Kidney glomerular epithelial cell (primary cell): ENCODE measurements at places on chromosomes 12 and 14.

GRCh38 chr14:67539116-67539515 lies 6.0 kb downstream of the PLEKHH1 start:
- DNase-seq, result no peak

DNA sequence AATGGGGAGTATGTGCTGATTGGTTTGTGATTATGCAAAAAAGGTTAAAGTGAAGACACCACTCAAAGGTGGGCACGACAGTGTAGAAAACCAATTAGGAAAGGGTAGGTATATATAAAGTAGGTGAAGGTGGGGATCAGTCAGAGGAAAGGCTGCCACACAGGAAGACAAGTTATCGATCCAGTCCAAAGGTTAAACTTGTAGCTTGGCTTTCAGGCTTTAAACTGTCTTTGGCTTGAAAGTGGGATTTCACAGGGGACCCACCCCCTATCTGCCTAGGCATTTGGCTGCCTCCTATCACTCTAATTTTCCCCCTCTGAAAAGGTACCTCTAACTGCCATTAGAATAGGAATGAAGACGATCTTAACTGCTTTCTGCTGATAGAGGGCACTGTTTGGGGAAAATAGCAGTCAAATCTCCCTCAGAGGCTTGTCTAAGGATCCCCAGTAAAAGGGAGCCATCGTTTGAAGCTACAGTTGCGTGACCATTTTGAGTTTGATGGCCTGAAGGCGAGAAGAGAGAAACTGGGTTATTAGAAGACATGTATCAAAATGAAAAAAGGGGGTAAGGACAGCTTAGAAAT lies 250.2 kb downstream of the GPHN start:
- no peak for DNase-seq

GRCh38 chr12:48005001-48005749 lies 899 bp upstream of the COL2A1 start:
- no peak for DNase-seq

GRCh38 chr12:54135621-54136350 lies 53.0 kb downstream of the SMUG1 start:
- peak; percentile 36 for DNase-seq

GRCh38 chr14:35678403-35679028 lies 130.6 kb downstream of the RALGAPA1 start:
- no peak for DNase-seq

DNA sequence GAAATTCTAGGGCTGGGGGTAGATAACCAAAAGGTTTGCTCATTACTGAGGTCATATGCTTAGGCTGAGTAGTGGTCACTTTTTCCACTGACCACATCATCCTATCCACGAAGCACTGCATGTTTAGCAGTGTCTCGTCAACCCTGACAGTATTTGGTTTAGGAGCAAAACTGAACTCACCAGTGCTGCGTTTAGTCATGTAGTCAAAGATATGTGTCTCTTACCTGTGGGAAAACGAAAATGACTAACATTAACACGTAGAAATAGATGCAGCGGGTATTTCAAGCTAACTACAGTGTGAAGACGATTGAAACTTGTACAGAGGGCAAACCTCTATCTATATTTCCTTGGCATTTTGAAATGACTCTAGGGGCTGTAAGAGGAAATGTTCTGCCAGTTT lies 34.6 kb downstream of the MTHFD1 start:
- no peak for DNase-seq

GRCh38 chr14:93998871-93999403 lies 1.8 kb downstream of the CCDC197 start:
- no peak for DNase-seq

GRCh38 chr12:49057888-49058287 lies 2.7 kb downstream of the KMT2D start:
- DNase-seq, result no peak

DNA sequence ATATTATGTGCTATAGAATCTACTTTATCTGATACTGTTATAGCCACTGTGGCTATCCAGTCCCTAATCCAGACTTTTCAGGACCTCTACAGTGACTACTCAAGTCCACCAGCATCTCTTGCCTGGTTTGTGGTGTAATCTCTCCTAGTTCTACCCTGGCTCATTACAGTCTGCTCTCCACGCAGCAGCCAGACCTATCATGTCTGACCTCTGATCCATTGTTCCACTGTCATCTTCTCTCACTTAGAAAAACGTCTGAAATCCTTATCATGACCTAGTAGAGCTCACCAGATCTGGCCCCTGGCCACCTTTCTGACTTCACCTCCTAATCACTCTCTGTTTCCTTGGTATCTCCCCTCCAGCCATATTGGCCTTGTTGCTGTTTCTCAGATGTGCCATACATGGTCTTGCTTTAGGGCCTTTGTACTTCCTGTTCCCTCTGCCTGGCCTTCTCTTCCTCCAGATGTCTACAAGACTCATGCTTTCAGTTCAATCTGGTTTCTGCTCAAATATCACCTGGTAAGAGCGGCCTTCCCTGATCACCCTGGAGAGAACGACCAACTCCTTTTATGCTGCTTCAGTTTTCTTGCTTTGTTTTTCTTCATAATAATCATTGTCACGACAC lies 475.5 kb downstream of the AACS start:
- DNase-seq, result no peak

DNA sequence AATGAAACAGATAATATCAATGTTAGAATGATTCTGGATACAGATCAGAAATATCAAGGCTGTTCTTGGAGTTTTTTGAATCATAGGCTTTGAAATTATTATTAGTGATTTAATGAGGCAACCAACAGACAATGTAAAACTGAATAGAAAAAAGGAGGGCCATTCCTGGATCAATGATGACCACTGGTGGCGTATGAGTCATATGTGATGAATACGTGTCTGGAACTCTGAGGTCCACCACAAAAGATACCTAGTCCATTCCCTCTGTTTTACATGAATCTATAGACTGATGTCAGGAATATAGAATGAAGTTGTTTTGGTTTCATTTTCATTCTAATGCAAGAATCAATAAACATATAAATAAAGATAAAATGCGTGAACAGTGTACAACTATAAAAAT lies 78.3 kb upstream of the RTL1 start:
- no peak for DNase-seq
